ENCODE measurements at places on chromosomes 2 and 18. TPM values are rescaled to one million over a fixed set of nuclear protein-coding genes. Genes with fewer than 3 reads are reported as not detected.

Gene UGT1A8
- total RNA-seq, result not detected

Gene OSR1
- 10.3 TPM for total RNA-seq

GRCh38 chr2:88184762-88185161, 14.6 kb downstream of the THNSL2 start:
- H3K36me3 ChIP-seq, result peaks cover 3% of the 10 kb centered on the region
- DNase-seq, result no peak
- H3K27ac ChIP-seq, result no peak overlapping the region
- H3K4me1 ChIP-seq, result no peaks in the 10 kb centered on the region
- H3K4me3 ChIP-seq, result no peak overlapping the region

- H3K36me3 ChIP-seq, result no peaks in the 10 kb centered on the region
- no peak overlapping the region for H3K4me3 ChIP-seq
- no peak for DNase-seq
- peaks cover 20% of the 10 kb centered on the region for H3K27me3 ChIP-seq
- peaks cover 7% of the 10 kb centered on the region for H3K4me1 ChIP-seq
Observed at GRCh38 chr2:112787729-112788393, 3.6 kb upstream of the IL1A start.

- no peak for DNase-seq
- H3K27ac ChIP-seq, result no peak overlapping the region
- H3K27me3 ChIP-seq, result no peaks in the 10 kb centered on the region
- peaks cover 2% of the 10 kb centered on the region for H3K36me3 ChIP-seq
- H3K4me1 ChIP-seq, result no peaks in the 10 kb centered on the region
- H3K4me3 ChIP-seq, result no peak overlapping the region
Observed at GRCh38 chr2:55811048-55811447, 112.5 kb downstream of the EFEMP1 start.

DNA sequence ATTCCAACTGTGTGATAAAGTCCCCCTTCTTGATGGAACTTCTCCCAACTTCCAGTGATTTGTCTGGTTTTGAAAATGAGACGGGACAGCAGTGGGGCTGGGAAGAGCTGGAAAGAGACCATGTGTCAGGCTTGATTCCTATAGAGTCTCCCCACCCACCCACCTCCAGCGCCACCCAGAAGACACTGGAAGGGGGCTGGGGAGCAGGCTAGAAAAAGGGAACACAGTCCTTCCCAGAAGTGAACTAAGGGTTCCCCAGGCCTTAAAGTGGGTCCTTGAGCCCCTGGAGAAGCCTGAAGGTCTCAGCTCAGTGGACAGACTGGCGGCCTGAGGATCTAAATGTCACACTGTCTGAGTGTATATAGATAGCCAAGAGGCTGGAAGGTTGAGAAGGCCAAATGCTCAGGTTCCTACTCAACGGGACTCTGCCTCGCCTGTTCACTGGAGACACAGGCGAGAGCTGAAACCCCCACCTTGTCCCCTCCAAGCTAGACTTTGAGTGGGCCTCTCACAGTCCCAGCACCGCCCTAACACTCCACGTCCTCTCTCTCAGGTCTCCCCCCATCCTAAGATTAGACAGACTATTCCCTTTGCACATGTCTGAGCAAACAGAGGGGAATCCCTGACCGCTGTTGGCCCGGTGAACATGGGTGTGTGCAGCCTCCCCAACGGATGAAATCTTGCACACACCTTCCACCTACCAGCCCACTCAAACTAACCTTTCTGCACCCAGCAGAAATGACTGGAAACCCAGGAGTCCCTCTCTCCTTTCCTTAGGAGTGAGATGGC, 1.6 kb downstream of the PKDCC start:
- peak overlapping the region; percentile 93 for H3K4me3 ChIP-seq
- H3K27ac ChIP-seq, result peak overlapping the region; percentile 96
- peaks cover 68% of the 10 kb centered on the region for H3K4me1 ChIP-seq
- H3K36me3 ChIP-seq, result peaks cover 18% of the 10 kb centered on the region
- DNase-seq, result no peak

DNA sequence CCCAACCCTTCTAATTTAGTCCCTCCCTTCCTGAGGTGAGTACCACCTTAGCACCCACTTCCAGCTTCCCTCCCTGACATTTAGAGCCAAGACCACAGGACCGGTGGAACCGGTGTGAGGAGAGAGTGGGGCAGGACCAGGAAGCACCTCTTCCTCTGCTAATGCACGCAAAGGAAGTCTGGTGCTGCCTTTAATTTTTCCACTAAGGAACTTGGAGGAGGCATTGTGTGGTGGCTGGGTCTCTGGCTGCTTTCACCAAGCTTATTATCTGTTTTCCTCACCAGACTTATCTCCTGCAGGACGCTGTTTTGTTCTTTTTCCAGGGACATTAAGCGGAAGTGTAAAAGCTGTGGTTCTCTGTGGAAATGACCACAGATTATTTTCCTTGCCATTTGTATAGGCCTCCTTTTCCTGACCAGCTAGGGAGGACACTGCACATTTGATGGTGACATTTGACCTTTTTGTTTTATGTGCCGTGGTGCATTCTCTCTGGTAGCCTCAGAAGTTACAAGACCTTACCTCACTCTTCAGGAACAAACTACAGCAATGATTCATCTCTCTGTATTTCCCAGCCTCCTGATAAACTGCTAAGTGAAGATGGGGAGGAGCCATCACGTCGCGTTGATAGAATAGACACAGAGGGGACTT, 39.8 kb upstream of the SPTBN1 start:
- H3K36me3 ChIP-seq, result no peaks in the 10 kb centered on the region
- no peak overlapping the region for H3K4me3 ChIP-seq
- peaks cover 5% of the 10 kb centered on the region for H3K4me1 ChIP-seq
- peaks cover 3% of the 10 kb centered on the region for H3K27me3 ChIP-seq
- H3K27ac ChIP-seq, result no peak overlapping the region
